IMR-90 (cell line): ENCODE measurements at places on chromosomes 1 and 21.
A peak's percentile ranks its signal among the peaks of the same experiment; 100 is the strongest.

DNA sequence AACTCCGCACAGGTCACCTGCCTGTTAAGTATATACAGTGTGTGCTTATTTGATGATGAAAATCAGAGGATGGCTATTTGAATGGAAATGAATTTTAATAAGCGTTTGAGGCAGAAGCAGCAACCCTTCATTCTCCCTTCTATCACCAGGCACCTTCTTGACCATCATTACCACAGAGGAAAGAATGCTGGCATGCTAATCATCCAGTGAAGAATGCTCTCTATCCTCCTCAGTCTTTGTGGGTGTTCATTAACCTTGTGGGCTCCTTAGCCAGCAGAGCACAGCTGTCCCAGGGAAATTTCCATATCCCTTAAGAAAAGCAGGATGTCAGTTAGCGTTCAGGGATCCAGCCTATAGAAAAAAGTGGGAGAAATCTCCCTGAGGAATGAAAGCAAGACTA, 428.0 kb upstream of the CAMK1G start:
- no peak for DNase-seq

GRCh38 chr21:33871171-33871570, 44.4 kb downstream of the ATP5PO start:
- DNase-seq, result peak; percentile 51

DNA sequence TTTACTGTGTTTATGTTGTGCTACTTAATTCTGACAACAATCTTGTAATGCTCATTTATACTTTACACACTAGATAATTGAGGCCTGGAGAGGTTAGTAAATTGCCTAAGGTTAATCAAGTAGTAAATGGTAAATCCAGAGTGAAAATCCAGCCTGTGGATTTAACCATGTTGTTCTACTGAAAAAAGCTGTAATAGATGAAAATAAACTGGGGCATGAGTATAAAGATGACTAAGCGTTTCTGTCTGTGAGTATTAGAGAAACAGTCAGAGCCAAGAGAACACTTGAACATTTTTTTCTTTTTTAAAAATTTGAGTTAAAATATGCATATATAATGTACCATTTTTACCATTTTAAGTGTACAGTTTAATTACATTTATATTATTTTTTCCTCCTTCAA, 47.9 kb upstream of the LEPR start:
- DNase-seq, result no peak

DNA sequence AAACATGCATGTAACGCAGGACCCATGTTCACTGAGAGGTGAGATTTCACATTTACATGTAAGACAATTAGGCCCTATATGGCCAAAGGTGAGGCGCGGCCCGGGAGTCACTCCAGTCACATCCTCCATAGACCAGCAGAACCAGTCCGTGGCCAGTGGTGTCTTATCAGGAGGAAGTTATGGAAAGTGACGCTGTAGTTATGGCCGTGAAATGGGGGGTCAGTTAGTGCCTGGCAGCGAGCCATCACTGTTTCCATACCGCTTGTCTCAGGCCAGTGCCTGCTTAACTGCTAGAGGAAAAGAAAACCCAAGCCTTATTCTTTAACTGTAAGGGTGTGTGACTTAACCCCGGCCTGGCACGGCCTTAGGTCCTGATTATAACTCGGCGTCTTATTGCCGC, 6.1 kb downstream of the C1orf159 start:
- no peak for DNase-seq

DNA sequence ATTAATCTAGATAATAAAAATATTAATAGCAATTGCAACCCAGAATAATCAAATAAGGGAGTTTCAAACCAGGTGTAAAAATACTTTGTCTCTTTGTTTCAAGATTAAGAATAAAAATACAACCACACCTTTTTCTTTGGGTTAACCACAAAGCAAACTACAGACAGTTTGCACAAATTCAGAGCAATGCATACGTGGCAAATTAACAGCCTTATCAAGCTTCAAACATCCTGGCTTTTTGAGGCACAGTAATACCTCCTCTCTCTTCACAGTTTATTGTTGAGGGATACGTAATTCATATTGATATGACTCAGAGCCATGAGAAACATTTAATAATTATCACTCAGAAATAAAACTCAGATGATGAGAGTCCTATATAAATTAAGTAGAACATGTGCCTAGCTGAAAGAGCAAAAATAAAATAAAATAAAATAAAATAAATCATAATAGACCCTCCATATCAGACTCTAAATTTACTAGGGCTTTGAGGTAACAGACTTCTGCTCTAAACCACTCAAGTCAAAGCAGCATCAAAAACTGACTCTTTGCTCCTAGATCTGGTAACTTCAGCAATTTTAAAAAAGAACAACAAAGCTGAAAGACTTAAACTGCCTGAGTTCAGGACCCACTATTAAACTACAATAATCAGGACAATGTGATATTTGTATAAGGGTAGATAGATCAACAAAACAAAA, 11.4 kb downstream of the EDEM3 start:
- peak; percentile 11 for DNase-seq

DNA sequence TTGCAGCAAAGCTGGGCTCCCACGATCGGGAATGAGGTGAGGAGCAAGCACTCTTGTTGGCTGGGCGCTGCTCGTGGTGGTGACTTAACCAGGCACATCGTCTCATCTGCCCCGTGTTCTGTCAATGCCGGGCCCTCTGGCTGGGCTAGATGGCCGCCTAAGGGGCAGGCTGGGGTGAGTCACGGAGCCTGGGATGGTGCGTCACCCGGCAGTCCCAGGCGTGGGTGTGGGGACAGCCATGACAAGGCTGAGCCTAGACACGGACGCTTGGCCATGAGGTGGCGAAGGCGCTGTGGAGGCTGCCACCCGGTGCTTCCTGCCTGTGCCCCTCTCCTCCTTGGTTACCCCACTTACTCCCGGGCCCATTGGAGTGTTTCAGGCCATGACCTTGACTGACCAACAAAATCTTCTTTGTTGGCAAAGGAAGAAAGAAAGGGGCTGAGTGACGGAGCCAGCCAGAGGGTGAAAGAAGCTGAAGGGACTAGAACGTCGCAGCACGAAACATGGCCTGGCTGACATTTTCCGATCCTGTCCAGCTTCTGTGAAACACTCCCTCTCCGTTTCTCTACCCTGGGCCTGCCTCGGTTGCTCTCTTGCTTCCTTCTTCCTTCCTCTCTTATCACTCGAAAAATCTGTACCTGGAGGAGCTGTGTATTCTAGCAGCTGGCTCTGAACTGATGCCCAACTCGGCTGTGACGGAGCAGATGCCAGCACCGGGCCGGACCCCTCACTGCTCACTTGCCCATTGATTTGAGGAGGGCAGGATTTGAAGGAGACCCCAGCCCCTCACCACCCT, 596 bp downstream of the CD247 start:
- DNase-seq, result no peak

DNA sequence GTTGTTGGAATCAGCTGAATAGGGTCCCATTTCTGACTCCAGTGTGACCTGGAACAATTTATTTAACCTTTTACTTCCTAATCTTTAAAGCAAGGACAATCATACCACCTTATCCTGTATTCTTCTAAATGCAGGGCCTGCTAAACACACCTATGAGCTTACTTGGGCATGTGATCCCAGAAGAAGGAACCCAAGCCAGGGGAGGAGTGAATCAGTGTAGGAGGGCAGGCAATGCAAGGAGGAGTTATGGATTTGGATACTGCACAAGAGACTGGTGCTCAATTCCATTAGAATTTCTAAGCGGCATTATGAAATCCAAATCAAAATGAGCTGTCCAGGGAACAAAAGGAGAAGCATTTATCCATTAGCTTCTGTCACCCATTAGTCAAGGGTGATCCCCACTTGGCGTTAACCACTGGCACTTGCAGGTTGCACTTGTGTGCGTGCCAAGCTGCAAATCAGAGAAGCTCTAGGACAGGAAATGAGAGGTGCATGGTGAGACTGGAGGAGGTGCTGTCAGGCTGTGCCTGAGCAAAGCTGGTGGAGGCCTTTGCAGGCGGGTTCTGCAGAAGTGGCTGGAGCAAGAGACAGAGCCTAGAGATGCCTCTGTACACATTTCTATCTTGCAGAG, 297.2 kb upstream of the PLXNA2 start:
- no peak for DNase-seq

GRCh38 chr1:35971601-35972000, 40.7 kb downstream of the AGO3 start:
- peak; percentile 20 for DNase-seq

- DNase-seq, result no peak
Measured at GRCh38 chr1:170694172-170694926, 30.4 kb downstream of the PRRX1 start.

- no peak for DNase-seq
Measured at GRCh38 chr1:48611841-48612240, 139.8 kb upstream of the SPATA6 start.

DNA sequence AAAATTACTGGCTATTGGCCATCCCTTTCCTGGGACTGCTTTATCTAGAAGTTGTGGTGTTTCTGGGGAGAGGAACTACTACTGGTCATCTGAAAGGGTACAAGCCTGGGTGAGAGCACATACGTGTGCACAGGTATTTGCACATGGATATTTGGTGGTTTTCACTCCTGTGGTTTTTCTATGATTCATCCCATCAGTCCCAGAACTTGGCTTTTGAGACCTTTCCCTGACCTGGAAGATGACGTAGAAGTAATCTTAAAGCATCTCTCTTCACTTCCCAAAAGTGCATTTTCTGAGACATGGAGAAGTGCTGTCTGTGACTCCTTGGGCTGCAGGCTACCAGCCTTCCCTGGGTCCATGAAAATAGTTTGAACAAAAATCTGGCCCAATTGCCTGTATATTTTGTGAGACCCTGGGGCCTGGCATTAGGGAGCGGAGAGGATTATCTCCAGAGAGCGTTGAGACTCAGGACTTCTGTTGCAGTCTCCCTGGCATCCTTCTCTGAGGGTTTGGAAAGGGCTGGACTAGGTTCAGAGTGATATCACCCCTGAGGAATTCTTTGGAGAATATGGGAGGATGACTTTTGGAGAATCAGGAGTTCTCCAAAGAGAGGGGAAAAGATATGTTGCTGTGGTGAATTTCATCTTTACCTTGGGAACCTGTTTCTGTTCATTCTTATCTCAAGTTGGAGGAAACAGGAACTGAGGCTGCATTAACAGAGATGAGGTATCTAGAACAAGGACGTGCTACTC, 130.8 kb downstream of the NOS1AP start:
- DNase-seq, result no peak

GRCh38 chr1:36920801-36921405, 113.4 kb downstream of the GRIK3 start:
- no peak for DNase-seq

- DNase-seq, result no peak
Measured at GRCh38 chr1:182200025-182200812, 138.7 kb upstream of the ZNF648 start.

GRCh38 chr1:235758931-235759330, 107.8 kb downstream of the LYST start:
- no peak for DNase-seq

DNA sequence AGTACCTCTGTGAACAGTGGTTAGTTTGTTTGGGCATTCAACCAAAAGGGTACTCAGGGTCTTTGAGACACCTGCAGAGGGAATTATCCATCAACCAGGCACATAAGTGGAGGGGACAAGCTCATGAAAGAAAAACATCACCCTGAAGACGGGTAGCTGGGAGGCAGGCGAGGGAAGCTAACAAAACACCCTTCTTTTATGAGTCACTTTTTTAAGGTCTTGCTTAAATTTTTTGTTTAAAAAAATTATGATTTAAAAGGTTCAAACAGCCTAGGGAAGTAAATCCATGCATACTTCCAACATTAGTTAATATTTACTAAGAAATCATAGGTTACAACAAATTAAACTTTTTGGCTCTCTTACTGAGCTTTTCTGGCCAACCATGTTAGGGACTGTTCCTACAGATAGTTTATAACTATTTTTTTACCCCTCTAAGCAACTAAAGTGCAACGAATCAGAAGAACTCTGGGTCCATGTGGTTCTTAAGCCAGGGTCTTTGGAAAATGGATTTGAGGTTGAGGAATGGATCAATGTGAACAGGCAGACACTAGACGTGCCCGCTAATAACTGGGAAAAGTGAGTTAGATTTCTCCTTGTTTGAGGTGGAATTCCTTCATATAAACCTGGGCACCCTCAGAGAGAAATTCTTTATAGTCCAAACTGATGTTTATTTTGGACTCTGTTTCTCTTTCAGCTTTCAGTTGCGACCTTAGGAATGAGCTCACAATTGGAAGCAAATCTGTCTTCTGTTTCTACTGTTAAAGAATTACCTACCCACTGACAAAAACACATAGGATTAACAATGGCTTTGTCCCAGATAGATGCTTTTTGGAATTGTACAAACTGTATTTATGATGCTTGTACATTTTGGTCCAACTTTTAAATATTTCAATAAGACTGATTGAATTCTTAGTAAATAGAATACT, 123.0 kb downstream of the LYPLAL1 start:
- peak; percentile 68 for DNase-seq

DNA sequence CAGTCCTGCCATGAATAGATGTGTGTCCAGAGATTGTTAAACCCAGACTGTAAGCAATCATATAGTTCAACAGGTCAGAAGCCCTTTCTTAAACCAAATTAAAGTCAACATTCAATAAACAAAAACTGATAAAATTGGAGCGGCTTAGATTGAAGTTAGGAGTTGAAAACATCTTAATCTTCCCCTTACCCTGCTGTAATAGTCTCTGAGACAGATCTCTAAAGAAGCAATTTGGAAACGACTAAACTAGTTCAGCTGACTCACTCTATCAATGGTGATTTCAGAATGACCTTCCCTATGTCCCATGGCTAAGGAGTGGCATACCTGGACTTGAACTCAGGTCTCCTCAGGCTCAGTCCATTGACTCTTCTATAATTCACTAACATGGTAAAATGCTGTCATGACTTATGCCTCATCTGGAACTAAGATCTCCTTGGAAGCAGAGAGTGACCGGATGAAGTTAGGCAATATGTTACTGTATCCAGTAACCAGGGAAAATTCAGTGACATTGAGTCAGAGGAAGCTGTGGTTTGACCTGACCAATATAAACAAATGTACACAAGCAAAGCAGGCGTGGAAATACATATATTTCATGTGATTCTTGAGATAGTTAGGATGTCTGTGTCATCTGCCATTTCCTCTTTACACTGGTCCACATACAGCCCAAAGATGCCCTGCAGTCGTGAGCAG, 30.1 kb downstream of the SGIP1 start:
- peak; percentile 99 for DNase-seq

DNA sequence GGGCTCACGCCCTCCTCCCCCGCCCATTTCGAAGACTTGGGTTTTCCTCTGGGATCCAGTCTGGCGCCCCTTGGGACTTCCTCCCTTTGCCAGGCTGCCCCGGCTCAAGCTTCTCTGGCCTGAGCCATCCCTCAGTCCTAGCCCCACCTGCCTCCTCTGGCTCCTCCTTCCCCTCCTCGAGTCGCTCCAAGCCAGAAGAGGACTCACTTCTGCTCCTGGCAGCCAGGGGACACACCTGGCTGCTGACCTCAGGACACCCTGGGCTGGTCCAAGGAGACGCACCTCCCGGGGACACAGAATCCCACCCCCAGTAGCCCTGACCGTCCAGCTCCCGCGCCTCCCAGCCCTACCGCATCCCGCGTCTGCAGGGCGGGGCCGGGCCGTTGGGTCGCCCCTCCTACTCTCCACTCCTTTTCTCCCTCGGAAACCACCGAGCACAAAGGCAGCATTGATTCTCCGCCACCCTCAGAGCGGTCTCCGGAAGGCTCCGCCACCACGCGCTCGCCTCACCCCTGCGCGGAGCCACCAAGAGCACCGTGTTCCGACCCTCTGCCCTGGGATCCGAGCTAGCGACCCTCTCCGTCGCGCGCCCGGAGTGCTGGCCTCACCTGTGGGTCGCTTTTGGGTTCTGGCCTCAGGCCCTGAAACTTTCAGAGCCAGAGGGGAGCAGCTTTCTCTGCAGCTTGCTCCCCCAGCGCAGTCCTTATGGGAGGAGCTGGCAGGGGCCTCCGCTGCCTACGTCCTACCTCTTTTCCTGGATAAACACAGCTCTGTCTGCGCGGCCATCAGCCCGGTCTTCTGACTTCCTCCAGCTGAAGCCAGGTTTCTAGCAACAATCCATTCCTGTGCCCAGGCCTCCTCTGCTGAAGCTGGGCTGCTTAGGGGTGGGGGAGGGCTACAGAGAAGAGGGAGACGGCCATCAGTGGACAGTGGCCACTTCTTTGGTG, at the start of gene C2CD4D:
Gene C2CD4D, minus strand, starts transcription at position 364 of the 947 bp plus-strand sequence. CDS start 831 bp downstream, outside the sequence.
- DNase-seq, result no peak
